AG08396 (cell line): ENCODE measurements at places on chromosomes 4 and X.

DNA sequence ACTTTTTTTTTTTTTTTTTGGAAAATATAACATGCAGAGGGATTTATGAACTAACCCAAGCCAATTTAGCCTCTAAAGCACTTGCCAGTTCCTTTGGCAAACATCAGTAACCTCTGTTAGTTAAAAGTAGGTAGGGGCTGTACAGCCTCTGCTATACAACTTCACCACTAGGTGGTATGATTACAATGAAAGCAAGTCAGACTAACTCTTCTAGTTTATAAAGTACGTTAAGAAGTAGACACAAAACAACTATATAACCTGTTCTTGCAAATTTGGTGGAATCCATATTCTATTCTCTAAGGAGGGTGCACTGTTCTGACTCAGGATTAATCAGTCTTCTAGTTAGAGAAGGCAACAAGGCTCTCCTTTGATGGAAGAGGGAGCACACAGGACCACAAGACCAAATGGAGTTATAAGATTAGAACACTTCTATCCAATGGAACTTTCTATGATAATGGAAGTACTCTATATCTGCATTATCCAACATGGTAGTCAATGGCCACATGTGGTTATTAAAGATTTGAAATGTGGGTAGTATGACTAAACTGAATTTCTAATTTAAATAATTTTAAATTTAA, 12.8 kb downstream of the AIMP1 start:
- DNase-seq: peak; percentile 26

DNA sequence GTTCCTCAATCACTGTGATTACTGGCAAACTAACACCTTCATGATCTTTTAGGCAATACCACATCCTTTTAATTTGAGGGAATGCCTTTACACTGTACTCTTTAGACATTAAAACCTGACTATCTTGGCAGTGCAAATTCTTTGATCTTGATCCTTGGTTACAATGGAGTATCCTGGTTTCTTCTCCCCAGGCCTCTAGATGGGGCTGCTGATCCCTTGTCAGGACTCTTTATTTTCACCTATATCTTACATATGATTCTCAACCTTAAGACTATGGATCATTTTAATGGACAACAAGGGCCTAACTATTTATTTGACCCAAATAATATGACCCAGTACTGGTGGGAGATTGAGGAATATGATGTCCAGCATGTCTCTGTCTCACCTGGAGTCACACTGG, 1005.5 kb upstream of the INTU start:
- DNase-seq: no peak

DNA sequence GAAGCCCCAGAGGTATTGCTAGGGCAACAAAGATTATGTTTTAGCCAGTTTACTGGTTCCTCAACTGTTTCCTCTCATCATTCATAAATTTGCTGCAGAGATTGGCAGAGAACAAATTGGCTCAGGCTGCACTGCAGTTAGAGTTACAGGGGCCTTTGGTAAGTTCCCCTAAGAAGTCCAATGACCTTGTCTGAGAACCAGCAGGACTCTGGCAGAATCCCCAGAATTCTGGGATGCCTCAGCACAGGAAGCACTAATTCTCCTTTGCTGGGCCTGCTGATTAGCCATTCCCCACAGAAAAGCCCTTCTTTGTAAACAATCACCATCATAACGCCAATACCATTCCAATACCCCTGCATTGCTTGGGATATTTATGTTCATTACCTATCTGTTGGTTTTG, 151.3 kb downstream of the USP46 start:
- DNase-seq: no peak

DNA sequence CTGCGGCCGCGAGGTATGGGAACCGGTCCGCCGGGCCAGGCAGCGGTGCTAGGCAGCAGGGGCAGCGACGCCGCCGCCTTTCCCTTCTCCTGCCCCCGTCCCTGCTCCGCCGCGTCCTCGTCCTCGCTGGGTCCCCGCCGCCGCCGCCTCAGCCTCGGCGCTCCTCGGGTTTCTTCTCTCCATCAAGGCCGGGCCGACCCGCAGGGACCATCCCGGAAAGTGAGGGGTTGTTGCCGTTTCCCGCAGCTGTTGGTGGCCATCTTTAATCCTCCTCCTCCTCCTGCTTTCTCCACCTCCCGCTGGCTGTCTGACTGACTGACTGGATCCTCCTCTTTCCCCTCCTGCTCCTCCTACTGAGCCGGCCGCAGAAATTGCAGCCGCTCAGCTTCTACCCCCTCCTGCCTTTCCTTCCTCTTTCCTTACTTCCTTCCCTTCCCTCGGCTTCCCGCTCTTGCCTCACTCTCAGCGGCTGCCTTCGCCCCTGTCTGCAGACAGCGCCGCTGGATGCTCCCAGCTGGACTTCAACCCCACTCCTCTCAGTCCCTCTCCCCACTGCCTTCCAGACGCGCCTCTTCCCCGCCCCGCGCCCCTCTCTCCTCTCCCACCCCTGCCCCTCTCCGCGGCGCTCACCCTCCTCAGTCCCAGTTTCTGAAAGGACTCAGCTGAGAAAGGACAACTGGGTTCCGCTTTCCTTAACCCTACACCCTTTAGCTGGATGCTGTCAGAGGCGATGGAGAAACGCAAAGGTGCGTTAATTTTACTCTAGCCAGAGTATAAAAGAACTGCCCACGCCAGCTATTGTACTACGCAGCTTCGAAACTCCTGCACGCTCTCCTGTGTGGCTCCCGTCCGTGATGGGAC, at the start of gene WDFY3:
WDFY3 (minus strand) TSS at position 309 of the 861 bp plus-strand sequence. CDS start 106,099 bp downstream, outside the sequence.
- DNase-seq: peak; percentile 92

GRCh38 chrX:13470685-13470977, 98.8 kb upstream of the EGFL6 start:
- no peak for DNase-seq

DNA sequence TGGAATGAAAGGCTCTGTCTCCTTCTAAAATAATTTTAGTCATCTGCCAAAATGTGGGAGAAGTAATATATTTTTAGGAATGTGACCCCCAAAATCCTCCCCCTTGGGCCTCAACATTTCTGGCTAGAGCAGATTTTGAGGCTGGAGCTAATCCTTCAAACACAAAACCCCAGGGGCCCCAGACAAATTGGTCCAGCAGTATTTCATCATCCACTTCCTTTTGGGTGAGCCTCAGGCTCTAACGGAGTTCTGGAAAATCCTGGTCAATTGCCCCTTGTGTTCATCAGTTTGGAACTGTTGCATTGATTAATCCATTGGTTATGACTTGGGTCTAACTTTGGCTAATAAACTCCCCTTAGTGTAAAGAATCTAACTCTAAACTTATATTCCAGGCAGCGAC, 67.4 kb upstream of the PCDH19 start:
- DNase-seq: no peak

GRCh38 chr4:121272526-121272925, 108.3 kb downstream of the QRFPR start:
- no peak for DNase-seq

DNA sequence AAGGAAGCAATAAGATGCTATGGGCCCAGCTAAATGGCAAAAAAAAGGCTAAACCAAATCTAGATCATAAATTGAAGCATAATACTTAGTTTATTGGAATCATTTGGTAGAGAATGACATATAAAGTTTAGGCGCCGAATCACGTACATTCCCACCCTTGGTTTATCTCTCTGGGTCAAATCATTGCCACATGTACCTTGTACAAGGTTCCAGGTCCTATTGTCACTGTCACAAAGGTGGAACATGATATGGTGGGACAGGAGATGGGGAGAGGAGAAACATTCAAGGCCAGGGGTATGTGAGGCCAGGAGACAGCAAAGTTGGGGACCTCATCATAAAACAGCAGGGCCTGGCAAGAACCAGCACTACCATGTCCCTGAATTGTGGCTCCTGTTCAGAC, 13.4 kb downstream of the MAML3 start:
- no peak for DNase-seq

DNA sequence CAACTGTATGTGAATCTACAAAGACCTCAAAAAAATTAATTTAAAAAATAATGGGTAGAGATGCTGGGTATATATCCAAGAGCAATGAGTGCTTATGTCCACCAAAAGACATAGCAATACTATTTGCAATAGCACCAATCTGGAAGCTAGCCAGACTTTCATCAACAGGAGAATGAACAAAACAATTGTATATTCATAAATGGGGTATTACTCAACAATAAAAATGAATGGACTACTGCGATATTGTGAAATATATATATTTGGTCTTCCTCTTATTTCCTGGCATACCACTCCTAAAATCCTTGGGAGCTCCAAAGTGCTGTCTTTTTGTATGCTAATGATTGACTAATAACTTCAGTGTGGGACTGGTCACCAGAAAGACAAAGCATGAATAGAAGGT, 77.5 kb downstream of the MSN start:
- DNase-seq: no peak

- no peak for DNase-seq
These were observed 1.9 kb downstream of the SHOX start for GRCh38 chrX:632366-633042.

DNA sequence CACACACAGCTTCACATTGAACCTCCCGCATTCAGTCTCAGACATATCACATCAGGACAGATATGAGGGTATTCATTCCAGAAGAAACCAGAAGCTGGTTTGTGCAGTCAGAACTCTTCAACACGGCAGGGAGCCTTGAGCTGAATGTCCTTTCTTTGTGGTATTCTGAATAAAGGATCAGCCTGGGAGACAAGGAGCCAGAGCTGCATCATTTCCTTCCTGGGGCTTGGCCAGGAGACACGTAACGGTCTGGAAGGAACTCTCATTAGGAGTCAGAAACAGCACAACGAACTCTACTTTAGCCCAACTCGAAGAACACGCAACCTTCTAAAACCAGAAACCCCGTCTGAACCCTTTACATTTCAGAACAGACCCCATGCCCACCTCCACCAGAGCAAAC, 46.4 kb downstream of the KDR start:
- DNase-seq: peak; percentile 62

DNA sequence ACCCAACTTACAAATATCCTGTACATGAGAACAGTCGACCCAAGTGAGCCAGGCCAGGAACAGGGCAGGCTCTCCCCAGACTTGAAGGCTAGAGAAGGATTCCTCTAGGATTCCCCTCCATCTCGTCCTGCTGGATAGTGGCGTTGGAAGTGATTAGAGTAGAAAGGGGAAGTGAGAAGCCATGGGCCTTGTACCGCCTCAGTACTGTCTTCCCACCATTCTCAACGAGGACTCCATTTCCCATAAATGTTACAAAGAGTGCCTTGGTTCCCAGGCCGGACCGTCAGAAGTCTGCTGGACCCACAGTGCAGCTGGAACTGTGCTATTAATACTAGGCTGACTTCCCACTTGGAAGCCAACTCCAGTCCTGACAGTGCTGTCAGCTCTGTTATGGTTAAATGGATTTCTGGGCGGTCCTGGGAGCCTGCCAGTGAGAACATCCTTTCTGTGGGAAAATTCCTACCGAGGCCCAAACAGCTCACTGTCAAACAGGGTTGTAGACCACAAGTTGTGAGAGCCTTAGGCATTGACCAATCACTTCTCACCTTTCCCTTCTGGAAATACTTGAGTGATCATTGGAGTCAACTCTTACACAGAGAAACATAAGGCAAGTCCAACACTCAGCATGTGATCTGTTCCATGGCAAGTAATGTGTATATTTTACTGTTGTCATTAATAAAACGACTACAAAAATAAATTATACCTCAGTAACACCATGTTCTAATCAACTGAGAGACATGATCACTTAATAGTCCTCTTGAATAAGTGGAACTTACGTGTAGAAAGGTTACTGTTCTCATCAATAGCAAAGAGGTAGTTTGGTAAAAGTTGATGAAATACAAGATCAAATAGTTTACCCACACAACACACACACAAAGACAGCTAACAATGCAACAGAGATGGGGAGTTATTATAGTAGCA, 58.4 kb downstream of the AMELX start:
- peak; percentile 35 for DNase-seq

DNA sequence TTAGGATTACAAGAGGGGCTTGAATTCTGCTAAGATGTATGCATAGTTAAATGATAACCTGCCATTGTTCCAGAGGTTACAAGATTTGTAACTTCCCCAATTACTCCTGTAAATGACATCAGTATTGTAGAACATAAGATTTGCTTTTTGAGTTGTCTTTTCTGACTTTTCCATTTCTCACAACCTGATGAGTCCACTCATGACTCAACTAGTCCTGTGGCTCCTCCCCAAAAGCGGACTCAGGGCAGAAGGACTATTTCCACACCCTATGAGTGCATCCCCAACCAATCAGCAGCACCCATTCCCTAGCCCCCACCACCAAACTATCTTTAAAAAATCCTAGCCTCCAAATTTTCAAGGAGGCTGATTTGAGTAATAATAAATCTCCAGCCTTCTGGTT, 54.7 kb downstream of the HOPX start:
- no peak for DNase-seq

DNA sequence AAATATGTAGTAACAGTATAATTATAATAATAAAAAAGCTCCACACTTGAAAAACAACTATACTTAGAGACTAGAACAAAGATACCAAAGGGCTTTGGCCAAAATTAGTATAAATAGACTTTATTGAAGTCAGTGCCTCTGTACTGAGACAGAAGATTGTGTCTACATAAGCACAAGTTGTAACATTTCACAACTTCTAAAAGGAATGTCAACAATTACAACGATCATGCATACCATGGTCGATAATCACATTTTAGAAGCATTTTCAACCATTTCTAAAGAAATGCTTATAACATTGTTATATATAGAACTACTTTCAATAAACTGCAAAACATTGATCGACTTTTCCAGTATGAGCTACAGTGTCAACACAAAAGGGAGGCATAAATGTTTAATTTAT, 57.0 kb downstream of the DHX15 start:
- peak; percentile 11 for DNase-seq

DNA sequence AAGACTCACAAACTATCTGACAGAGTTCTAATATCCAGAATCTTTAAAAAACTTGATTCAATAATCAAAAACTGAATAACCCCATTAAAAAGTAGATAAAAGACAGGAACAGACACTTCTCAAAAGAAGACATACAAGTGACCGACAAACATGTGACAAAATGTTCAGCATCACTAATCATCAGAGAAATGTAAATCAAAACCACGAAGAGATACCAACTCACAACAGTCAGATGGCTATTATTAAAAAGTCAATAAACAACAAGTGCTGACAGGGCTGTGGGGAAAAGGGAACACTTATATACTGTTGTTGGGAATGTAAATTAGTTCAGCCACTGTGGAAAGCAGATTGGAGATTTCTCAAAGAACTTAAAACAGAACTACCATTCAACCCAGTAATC, 138.1 kb upstream of the RASGEF1B start:
- DNase-seq: no peak

DNA sequence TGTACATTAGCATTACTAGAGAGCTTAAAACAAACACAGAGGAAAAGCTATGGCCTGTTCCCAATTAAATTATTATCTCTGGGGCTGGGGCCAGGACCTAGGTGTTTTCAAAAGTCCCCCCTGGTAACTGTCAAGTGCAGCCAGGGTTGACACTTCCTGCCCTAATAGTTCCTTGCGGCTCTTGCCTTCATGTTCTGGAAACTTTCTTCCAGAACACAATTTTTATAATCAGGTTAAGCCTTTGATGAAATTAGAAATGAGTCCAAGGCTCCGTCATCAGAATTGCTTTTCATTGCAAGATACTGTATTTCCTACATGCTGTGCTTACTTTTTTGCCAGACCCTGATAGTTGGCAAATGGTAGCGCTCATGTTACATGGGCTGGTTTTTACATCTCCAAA, 229.6 kb downstream of the UNC5C start:
- DNase-seq: no peak

GRCh38 chrX:48451708-48452107, 18.4 kb downstream of the SLC38A5 start:
- no peak for DNase-seq

GRCh38 chrX:108494406-108495090, 54.9 kb downstream of the COL4A5 start:
- no peak for DNase-seq
